ENCODE measurements at places on chromosomes 12 and 14.

DNA sequence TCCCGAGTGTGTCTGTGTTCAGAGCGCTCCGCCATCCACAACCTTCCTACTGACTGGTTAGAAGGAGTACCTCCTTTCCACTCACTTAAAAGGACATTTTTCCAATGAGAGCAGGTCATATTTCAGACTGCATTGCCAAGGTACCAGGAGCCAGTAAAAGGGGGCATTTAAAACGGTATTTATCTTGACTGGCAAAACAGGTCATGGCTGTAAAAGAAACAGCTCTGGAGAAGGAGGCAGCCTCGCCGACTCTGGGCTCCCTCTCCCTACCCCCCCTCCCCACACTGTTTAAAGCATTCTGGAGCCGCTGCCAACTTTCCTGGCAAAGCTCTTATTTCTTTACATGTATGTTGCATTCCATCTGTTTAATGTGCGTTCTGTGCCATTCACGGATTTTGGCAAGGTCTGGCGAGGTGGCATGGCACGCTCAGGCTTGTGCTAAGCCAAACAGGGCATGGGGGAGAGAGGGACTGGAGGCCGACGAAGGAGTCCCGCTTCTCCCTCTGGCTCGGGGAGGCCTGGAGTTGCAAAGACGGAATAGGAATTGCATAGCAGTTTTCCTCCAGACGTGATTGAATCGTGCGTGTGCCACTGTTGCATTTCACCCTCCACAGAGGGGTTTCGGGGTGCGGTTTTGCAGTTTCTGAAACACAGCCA is 41.2 kb upstream of the MED13L start:
- DNase-seq: no peak

DNA sequence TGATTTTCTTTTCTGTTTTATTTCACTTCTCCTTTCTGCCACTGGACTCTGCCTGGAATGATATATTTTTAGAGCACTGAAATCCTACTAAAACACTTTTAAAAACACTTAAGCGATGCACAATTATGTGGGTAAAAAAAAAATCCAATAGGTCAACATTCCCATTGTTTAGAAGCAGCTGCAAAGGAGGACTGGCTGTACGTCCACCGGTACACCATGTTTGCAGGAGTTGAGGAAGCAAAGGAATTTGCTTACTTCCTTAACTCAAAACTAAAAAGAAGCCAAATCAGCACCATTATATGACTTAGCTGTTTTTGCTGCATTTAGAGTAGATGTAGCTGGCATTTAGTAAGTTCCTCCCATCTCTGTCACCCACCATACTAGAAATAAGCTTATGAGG is 186.8 kb upstream of the TMTC1 start:
- DNase-seq: no peak

DNA sequence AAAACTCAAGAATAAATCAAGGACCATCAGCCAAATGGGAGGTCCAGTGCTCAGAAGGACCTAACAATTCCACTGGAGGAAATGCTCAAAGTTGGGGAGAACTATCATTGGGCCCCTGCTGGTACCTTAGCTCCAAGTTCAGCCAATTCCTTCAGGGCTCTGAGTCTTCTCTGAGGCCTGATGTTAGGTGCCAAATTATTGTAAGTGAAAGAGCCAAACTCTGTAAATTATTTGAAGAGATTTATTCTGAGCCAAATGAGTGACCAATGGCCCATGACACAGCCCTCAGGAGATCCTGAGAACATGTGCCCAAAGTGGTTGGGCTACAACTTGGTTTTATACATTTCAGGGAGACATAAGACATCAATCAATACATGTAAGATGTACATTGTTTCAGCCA is 8.2 kb upstream of the TMEM263 start:
- no peak for DNase-seq

DNA sequence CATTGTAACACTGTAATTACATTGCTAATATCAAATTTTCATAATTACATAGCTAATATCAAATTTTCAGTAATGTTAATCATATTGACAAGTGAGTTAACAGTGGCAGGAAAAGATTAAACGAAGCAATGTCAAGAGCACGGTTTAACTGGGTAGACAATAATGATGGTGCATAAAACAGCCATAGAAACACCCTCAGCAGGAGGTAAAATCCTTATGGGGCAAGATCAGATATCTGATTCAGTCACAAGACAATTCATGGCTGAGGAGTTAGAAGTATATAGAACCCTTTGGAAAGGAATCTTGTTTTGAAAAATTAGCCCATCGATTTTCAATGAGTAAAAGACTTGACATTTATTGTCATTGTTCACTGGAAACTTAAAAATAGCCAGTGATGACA is 190.6 kb downstream of the SLC2A13 start:
- no peak for DNase-seq

DNA sequence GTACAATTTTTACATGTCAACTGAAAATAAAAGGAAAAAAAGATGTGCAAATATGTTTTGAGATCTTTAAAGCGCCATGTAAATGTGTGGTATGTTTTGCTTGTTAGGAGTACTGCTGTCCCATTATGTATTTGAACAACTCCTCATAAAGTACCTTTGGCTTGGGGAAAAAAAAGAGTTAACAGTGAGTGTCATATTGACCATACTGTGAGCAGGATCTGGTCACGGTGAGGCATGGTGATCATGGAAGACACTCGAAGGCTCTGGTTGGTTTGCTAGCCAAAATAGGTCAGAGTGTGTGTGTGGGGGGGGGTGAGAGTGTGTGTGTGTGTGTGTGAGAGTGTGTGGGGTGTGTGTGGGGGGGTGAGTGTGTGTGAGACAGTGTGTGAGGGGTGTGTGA is 10.1 kb upstream of the FBXL14 start:
- DNase-seq: no peak

- no peak for DNase-seq
Measured at GRCh38 chr12:124504273-124505000, 63.0 kb downstream of the NCOR2 start.
